HT1080 (cell line): ENCODE measurements at places on chromosomes 11 and 22. TPM values are rescaled to one million over a fixed set of nuclear protein-coding genes. Genes with fewer than 3 reads are reported as not detected.

DNA sequence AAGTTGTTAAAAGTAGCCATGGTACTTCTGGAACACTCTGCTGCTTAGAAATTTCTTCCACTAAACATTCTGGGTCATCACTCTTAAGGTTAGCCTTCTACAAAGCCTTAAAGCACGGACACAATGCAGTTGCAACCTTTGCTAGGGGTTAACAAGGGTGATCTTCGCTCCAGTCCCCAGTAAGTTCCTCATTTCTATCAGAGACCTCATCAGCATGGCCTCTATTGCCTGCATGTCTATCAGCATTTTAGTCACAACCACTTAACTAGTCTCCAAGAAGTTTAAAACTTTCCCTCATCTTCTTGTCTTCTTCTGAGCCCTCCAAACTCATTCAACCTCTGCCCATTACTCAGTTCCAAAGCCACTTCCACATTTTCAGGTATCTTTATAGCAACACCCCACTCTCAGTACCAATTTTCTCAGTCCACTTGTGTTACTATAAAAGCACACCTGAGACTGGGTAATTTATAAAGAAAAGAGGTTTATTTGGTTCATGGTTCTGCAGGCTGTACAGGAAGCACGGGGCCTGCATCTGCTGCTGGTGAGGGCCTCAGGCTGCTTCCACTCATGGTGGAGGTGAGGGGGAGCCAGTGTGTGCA lies 48.7 kb upstream of the TH start:
- DNase-seq, result no peak

DNA sequence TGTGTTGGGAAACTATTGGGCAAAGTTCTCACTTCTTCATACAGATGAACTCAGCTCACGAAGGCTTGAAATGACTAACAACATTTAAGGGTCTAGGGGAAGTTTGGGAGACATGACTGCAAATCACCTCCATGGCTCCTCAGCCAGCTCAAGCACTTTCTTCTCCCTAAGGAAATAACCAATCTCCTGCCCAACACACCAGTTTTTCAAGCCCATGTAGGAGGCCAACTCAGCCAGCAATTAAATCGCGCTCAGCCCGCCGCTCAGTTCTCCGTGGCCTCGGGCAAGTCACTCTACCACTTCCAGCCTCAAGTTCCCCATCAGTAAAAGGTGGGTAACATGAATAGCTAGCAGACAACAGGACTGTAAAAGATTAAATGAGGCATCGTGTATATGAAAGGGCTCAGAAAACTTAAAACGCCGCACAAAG lies 796 bp downstream of the POLDIP3 start:
- DNase-seq, result no peak

DNA sequence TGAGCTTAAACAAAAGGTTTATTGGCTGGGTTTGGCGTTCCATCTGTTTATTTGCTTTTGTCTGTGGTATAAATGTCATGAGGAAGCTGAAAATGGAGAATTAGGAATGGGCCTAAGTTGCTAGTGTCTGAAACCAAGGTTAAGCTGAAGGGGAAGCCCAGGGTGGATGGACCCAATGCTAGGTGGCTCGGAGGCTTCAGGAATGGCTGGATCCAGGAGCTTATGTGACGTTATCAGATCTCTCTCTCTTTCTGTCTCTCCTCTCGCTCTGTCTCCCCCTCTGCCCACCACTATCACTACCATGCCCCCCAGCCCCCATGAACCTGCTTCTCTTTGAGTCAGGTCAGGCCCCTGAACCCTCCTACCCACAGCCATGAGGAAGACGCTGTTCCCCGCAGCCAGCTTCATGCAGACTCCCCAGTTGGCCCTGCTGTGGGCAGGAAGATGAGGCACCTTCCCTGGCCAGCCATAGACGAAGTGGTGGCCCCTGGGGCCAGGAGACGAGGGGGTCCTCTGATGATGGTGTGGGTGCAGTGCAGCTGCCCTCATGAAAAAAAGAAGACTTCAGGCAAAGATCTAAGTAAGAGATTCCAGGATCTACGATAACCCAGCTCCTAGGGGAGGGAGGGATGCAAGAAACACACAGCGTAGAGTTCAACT lies 101.5 kb downstream of the BRD1 start:
- DNase-seq, result no peak

DNA sequence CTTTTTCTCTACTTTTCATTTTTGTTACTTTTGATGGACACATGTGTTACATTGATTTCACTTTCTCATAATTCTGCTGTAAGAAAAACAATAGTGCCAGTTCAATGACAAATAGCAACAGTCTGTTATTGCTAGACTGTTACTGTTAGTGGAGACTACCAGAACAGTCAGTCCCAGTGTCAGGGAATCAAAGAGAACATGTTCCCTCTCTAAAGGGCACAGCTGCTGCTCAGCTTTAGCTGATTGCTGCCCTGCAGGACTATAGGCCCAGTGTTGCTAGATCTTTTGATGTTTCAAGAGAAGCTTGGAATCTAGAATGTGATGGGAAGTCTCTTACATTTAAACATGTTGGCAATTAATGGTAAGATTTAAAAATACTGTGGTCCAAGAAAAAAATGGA lies 3.4 kb downstream of the BIRC3 start:
- no peak for DNase-seq

DNA sequence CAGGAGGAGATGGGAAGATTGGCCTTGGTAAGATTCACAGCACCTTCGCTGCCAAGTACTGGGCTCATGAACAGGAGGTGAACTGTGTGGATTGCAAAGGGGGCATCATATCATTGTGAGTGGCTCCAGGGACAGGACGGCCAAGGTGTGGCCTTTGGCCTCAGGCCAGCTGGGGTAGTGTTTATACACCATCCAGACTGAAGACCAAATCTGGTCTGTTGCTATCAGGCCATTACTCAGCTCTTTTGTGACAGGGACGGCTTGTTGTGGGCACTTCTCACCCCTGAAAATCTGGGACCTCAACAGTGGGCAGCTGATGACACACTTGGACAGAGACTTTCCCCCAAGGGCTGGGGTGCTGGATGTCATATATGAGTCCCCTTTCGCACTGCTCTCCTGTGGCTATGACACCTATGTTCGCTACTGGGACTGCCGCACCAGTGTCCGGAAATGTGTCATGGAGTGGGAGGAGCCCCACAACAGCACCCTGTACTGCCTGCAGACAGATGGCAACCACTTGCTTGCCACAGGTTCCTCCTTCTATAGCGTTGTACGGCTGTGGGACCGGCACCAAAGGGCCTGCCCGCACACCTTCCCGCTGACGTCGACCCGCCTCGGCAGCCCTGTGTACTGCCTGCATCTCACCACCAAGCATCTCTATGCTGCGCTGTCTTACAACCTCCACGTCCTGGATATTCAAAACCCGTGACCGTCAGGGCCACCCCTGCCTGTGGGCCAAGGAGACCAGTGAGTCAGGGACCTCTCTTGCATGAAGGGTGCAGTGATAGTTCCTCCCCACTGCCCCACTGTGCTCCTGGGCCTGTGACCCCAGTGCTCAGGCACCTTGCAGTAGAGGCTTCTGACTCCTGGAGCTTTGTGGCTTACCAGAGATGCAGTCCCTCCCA lies 83.6 kb downstream of the BCR start:
- DNase-seq, result no peak

DNA sequence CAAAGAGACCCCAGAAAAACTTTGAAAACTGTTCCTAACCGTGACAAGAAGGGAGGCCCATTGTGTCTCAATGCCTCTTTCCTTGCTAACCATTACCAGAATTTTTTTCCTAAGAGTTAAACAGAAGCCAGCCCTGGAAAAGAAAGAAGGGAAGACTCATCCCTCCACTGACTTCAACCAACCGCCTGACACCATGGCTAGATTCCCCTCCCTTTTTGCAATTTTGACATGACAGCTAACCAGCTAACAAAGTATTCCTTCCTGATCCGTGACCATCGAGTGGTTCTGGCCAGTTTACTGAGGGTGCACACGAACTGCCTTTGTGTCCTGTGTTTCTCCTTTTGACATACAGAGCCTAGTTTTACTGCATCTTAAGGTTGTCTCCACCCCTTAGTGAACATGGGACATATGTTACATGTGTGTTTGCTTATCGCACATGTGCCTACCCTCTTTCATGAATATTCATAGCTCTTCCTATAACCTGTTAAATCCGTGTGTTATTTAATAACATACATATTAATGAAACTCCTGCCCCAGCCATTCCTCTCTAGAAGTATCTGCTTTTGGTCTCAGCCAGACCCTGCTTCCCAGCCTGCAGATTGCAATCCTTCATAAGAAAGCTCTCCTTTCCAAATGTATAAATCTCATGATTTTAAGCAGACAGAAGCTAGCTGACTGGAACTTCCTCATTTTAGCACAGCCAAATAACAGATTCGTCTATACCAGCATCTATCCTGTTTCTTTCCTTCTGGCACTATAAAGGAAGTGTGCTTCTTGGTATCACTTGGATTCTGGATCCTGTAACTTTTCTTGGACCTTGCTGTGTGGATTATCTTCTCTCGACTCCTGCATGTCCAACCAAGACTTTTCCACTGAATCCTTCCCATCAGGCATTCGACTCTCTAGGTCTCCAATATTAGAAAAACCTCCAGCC lies 37.8 kb downstream of the RASSF10 start:
- DNase-seq, result no peak

DNA sequence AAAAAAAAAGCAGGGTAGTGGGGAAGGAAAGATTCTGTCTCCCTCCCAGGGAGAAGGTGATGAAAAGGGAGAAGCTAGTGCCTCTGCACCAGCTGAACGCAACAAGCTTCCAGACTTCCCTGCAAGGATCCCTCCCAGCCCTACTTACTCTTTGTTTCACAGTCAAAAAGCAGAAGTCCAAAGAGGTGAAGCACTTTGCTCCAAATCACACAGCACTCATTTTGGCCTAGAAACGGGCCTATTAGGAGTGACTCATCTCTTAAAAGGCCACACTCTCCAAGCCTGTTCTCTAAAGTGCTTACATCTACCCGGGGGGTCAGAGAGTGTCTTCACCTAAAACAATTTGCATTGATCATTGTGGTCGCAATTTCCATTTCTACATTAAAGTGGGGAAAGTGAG lies 17.7 kb upstream of the GRK3 start:
- no peak for DNase-seq

- no peak for DNase-seq
These were observed 19.9 kb upstream of the GRAMD1B start for GRCh38 chr11:123410218-123410549.

- peak; percentile 42 for DNase-seq
These were observed 170.3 kb upstream of the ZBED5 start for GRCh38 chr11:11028017-11028692.

DNA sequence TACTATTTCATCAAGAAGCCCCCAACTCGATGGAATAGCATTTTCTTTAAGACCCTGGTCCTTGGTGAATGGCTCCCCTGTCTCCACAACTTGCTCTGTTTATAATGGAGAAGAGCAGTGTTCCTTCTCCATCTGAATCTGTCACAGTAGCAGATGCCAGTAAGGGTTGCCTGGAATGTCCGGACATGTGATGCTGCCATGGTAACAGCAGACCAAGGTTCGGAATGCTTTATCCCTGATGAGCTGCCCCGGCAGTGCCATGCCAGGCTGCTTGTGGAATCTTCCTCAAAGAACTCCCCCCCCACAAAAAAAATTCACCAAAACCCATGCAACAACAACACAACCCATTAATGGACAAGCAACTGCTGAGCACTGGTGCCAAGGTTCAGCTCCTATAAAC lies 72.5 kb downstream of the KCNC1 start:
- DNase-seq, result peak; percentile 8

DNA sequence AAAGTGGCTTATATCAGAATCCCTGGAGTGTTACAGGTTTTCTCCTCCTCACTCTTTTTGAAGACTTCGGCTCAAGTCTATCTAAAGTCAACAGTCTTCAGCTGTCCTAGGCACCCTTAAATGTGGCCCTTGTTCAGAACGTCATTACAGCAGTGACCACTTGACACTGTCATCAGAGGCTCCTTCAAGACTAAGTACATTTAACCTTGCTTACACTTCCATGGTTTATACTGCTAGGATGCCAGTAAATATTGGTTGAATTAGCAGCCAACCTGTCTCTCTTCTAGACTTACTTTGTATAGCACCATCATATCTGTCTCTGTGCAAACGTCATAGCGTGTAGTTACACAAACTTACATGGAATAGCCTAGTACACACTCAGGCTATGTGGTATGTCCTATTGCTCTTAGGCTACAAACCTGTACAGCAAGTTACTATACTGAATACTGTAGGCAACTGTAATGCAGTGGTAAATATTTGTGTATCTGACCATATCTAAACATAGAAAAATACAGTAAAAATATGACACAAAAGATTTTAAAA lies 13.3 kb upstream of the C11orf91 start:
- no peak for DNase-seq

DNA sequence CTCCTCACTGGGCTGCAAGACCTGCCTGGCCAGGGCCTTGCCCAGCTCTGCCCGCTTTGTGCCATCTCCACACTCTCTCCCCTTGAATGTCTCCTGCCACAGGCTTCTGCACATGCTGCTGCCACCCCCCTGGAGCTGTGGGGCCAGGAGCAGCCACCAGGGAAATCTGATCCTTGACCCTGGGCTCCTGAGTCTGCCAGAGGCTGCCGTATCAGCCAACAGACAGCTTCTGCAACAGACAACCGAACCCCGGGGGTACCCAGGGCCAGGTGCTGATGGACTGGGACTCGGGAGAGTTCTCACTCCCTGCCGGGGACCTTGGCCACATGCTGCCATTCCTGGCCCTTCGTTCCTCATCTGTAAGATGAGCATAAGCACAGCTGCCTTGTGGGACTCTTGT lies 3.3 kb upstream of the PPARA start:
- no peak for DNase-seq

GRCh38 chr22:33400061-33400840 lies 342.1 kb upstream of the SYN3 start:
- no peak for DNase-seq

DNA sequence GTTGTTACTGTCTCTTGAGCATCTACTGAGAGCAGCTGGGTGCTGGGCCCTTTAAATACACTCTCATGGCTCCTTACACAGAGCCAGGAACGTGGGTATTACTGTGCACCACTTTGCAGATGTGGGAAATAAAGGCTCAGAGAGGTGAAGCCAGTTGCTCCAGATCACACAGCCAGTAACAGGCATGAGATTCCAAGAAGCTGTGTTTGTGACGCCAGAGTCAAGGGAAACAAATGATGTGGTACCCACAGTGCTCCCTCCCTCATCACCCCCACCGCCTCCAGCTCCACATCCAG lies 1.4 kb upstream of the PRDM11 start:
- no peak for DNase-seq

- peak; percentile 24 for DNase-seq
These were observed 8.2 kb downstream of the PDGFB start for GRCh38 chr22:39236321-39237317.

GRCh38 chr11:104876861-104877431 lies 21.3 kb downstream of the CASP12 start:
- DNase-seq, result no peak

DNA sequence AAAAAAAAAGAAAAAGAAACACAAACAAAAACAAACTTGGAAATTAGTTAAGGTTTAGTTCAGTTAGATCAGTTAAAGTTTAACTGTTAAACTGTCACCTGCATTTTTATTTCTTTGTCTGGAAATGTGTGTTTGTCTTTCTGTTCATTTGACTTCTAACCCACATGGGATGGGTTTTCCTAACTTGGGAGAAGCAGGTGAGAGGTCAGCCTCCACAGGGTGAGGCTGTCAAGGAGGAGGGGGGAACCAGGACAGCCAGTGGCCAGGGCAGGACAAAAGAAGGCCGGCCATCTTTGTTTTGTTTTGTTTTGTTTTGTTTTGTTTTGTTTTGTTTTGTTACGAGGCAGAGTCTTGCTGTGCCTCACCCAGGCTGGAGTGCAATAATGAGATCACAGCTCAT lies 13.4 kb upstream of the GCAT start:
- no peak for DNase-seq

Gene RELT
- total RNA-seq, result 13.4 and 15.1 TPM in 2 replicates

Gene DDIAS
- total RNA-seq, result 19.3 and 24.6 TPM in 2 replicates

Gene KRTAP5-9
- total RNA-seq, result not detected in 2 replicates

Gene PNPLA5
- total RNA-seq, result not detected in 2 replicates

Gene NLRP14
- total RNA-seq, result not detected in 2 replicates

Gene ARHGAP32
- total RNA-seq, result 8.1 and 9.6 TPM in 2 replicates

Gene NCAM1
- 24.2 and 26.3 TPM in 2 replicates for total RNA-seq

Gene PKDREJ
- not detected in 2 replicates for total RNA-seq

Gene BBS1
- total RNA-seq, result 2.0 and 10.4 TPM in 2 replicates
